ENCODE measurements at places on chromosomes 7 and 10.

GRCh38 chr7:103446049-103446520 is at the start of gene SLC26A5:
SLC26A5 (minus strand) TSS chr7:103446207; CDS start chr7:103421514, 24,693 bp downstream.
- no peak for DNase-seq

- no peak for DNase-seq
Observed at GRCh38 chr10:44874166-44874565, 37.0 kb upstream of the TMEM72 start.

DNA sequence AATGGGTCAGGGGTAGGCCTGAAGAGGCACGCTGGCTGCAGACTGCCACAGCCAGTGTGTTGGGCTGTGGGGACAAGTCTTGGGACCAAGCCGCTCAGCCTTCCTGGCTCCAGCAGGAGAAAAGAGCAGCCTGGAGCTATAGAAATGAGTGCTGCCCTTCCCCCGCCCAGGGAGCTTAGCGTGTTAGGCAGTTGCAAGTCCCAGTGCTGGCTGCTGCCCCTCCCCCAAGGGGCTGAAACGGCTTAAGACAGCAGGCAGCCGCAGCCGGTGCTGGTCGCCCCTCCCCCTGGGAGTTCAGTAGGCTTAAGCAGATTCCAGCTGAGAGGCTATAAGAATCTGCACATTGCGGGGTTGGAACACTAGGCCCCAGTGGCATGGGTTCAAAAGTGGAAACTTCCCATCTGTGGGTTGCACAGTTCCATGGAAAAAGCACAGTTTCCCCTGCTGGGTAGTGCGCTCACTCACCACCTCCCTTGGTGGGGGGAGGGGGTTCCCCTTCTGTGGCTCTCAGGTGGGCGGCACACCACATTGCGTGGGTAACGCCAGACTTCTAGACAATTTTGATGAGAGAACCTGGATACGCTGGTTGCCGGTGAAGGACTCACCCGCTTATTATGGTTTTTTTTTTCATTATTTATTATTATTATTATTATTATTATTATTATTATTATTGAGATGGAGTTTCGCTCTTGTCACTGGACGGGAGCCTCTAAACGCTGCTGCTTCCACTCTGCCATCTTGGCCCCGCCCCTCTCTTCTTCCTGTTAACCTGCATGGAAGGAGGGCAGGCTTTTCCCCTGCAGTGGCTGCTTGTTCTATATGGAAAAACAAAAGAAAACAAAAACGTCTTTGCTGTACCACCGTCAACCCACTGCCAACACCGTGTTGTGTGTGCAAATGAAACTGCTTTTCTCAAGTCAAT is 151.1 kb downstream of the CXCL12 start:
- no peak for DNase-seq

DNA sequence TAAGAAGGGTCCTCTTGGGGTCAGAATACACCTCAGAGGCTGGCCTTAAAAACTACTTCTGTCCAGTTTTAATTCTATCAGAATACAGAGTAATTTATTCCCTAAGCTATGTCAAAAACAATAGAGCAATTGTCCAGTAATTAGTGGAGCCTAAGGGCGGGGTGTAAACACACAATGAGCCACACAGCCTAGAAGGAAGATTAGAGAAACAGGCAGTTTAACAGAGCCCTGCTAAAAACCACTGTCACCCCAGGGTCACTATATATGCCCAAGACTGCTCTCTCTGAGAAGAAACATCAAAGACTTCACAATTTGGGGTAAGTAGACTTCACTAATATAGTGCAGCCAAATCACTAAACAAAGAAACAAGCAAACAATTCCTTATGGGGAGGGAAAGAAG is 27.2 kb upstream of the WNT2 start:
- no peak for DNase-seq

DNA sequence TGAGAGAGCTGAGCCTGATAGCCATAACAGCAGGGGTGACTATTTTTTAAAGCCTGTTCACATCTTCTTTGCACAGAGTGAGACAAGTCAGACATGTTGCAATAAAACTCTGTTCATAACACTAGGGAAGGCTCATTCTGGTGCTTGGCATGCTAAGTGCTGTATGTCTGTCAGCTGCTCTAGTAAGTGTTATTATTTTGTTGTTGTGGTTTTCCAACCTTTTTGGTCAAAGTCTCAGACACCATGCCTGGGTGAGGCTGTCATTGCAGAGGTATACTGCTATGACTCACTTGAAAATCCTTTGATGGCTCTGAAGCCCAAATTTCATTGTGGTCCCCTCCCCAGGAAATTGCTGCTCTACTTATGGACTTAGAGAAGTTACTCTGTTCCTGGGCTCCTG is 129.7 kb downstream of the ADRA2A start:
- DNase-seq: no peak

- DNase-seq: no peak
Observed at GRCh38 chr7:39535720-39536119, 30.5 kb upstream of the YAE1 start.

GRCh38 chr7:95245828-95246500 is 78.4 kb downstream of the PON1 start:
- DNase-seq: no peak

GRCh38 chr7:13151978-13152377 is 464.5 kb downstream of the ARL4A start:
- no peak for DNase-seq

- DNase-seq: no peak
Observed at GRCh38 chr10:128310971-128311658, 184.9 kb upstream of the MKI67 start.

DNA sequence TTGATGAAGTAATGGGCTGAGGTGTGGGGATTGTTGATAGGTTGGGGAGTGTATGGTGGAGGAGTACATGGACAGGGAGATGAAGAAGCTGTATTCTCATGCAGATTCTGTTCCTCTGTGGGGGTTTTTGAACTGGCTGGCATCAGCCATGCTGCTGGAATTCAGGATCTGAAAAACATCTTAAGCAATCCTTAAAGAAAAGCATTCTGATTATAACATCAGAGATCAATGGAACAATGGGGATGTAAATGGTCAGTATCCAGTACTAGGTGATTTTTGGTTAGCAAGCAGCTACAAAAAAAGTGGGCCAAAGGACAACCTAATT is 247.5 kb upstream of the GALNT17 start:
- no peak for DNase-seq

DNA sequence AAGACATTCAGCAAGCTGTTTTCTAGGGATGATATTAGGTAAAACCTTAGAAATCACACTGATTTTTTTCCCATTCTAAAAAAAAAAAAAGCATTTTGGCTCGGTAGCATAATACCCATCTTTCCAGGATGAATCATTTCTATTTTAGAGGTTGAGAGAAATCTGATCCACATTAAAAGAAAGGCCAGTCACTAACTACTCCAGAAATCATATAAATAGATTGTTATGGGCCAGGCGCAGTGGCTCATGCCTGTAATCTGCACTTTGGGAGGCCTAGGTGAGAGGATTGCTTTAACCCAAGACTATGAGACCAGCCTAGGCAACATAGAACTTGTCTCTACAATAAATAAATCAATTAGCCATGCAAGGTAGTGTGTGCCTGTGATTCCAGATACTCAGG is 164.3 kb downstream of the BAMBI start:
- no peak for DNase-seq

DNA sequence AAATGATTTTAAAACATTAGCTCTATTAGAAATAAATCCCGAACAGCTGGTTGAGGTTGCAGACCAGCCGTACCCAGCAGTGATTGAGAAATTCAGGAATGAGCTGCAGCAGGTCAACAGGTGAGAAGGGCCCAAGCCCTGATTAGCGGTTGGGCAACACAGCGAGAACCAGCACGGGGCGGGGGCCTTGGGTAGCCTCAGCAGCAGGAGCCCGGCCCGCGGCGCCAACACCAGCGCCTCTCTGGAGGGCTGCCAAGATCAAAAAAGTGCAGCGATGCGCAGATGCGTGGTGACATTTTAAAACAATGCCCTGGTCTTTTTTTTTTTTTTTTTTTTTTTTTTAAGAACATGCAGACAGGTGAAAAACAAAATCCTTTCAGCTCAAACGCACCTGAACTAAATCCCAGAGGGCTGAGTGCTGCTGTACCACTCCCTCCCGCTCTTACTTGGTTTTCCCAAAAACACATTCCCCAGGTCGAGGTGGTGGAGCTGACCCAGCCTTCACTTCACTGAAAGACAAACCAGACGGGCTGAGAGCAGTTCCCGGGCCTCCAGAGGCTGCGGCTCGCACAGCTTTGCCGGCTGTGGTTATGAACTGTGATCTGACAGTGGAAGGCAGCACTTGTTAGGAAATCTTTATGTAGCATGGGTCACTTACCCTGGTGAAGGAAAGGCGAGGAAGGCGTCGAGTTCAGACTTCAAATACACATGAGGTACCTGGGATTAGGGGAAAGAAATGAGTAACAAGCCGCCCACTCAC is 579.4 kb downstream of the SDK1 start:
- DNase-seq: no peak

DNA sequence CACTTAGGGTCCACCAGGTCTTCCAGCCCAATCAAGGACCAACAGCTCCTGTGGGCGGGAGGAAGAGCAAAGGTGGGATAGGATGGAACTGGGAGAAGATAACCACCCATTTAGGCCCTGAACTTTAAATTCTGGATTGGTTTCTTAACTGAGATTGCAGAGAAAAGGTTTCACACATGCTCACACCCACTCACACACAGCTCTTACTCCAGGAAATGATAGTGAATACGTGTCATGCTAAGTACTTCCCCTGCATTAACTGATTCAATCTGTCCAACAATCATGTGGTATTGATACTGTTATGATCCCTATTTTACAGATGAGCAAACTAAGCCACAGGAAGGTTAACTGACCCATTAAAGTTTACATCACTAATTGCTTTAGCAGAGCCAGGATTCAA is 4.6 kb upstream of the CYP3A4 start:
- no peak for DNase-seq

GRCh38 chr7:102840404-102840803 is 72.4 kb upstream of the LRRC17 start:
- DNase-seq: no peak

DNA sequence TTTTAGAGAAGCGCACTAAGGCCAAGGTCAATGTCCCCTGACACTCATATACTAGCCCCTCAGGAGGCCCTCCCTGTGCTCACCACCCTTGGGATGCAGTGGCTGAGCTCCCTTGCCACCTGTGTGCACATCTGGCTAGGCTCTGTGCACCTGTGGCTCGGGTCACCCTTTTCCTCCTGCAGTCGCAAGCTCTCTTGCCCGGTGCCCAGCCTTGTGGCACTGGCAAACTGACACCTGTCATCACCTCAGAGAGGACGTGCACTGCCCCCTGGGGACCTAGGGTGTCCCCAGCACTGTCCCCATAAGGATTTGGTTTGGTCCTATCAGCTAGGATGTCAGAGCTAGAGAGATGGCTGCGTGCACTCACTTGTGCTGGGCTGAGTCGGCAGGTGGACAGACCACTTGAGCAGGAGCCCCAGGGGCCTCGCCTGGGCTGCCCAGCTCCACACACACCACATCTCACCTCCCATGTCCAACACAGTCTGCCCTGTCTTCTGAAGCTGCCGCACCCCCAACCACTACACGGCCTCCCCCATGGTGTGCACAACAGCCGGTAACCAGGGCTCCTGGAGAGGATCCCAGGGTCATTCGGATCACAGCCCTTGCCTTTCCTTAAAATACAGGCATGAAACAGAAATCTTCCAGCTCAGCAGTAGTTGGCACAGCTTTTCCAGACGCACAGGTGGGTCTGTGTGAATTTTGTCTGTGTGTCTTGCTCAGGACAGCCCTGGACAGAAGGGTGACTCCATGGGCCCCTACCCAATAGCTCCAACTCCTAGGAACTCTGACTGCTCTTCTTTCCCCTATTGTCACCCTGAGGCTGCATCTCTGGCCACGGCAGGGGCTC is 111.0 kb downstream of the GRID1 start:
- DNase-seq: no peak

DNA sequence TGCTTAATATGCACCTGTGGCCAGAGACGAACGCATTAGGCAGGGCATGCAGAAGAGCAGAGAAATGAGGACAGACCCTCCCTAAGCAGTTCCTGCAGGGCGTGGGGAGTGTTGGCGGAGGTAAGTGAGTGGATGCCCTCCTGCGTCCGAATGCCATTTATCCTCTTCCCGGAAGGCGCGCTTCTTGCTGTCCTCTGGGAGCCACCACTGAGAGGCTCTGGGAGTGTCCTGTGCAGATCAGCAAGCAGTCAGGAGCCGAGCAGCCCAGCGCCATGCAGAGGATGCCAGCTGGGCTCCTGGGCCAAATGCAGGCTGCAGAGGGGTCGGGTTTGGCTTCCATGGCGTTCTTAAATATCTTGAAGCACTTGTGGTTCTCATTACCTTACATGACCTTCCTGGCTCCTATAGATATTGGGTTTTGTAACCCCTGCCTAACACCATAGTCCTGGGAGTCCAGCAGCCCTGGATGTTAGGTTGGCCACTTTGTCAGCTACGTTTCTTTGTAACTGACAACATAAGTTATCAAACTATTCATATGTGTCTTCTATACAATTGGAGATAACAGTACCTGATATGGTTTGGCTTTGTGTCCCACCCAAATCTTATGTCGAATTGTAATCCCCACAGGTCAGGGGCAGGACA is 30.0 kb upstream of the SLIT1 start:
- DNase-seq: no peak

- no peak for DNase-seq
Observed at GRCh38 chr7:111067251-111067650, 23.7 kb upstream of the LRRN3 start.

- no peak for DNase-seq
Observed at GRCh38 chr7:106484562-106484961, 176.4 kb downstream of the CCDC71L start.

GRCh38 chr10:21146436-21146789 is 249.3 kb upstream of the NEBL start:
- no peak for DNase-seq

- no peak for DNase-seq
Observed at GRCh38 chr10:57351076-57351475, 916.6 kb downstream of the IPMK start.

GRCh38 chr7:68544851-68545250 is 1053.4 kb upstream of the AUTS2 start:
- DNase-seq: no peak

- no peak for DNase-seq
Observed at GRCh38 chr10:68517188-68517587, 10.1 kb downstream of the SLC25A16 start.

GRCh38 chr10:31399631-31400030 is 80.6 kb downstream of the ZEB1 start:
- DNase-seq: no peak

DNA sequence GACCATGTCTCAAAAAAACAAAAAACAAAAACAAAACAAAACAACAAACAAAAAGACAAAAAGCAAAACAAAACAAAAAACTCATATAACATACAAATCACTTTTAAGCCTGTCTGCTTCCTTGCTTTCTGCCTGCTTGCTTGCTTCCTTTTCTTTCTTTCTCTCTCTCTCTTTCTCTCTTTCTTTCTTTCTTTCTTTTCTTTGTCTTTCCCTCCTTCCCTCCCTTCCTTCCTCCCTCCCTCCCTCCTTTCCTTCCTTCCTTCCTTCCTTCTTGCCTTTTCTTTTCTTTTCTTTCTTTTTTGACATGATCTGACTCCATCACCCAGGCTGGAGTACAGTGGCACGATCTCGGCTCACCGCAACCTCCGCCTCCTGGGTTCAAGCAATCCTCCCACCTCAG is 15.9 kb upstream of the TRA2A start:
- DNase-seq: no peak

DNA sequence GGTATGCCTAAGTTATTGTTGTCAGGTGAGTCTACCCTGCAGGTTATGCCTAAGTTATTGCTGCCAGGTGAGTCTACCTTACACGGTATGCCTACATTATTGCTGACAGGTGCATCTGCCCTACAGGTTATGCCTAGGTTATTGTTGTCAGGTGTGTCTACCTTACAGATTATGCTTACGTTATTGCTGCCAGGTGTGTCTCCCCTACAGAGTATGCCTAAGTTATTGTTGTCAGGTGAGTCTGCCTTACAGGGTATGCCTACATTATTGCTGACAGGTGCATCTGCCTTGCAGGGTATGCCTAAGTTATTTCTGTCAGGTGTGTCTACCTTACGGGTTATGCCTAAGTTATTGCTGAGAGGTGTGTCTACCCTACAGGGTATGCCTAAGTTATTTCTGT is 64.2 kb downstream of the AKR1C4 start:
- no peak for DNase-seq
